DMS 273 treated with DMSO at 0.1 percent for 48 hours (cell line): ENCODE measurements at places on chromosomes 4 and X.

DNA sequence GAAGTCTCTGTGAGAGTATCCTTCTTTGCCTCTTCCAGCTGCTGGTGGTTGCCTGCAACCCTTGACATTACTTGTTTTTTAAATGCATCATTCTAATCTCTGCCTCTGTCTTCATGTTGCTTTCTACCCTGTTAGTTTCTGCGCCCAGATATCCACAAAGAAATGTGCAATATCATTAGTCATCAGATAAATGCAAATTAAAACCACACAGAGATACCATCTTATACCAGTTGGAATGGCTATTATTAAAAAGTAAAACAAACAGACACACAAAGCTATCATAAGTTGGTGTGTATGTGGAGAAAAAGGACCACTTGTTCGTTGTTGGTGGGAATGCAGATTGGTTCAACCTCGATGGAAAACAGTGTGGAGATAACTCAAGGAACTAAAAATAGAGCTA, 517.4 kb downstream of the FAT4 start:
- DNase-seq = no peak

GRCh38 chr4:68074397-68074796, 55.3 kb downstream of the TMPRSS11F start:
- DNase-seq = no peak

- no peak for DNase-seq
These were observed 11.3 kb downstream of the EVC start for GRCh38 chr4:5722328-5722727.

GRCh38 chr4:43351970-43352806, 459.7 kb downstream of the GRXCR1 start:
- no peak for DNase-seq

GRCh38 chrX:154815274-154815818, 10.1 kb upstream of the MPP1 start:
- DNase-seq = no peak

- DNase-seq = no peak
These were observed 176.5 kb downstream of the AR start for GRCh38 chrX:67720344-67720743.
